PC-3 (cell line): ENCODE measurements at places on chromosomes 16 and 17. TPM values are rescaled to one million over a fixed set of nuclear protein-coding genes. Genes with fewer than 3 reads are reported as not detected.

- no peaks in the 10 kb centered on the region for H3K27me3 ChIP-seq
- H3K4me3 ChIP-seq = no peak overlapping the region
- H3K36me3 ChIP-seq = peaks cover 5% of the 10 kb centered on the region; the same call in 1 of the 2 replicates
- no peak for DNase-seq
- no peaks in the 10 kb centered on the region for H3K4me1 ChIP-seq
Measured at GRCh38 chr17:57387575-57387974, 131.3 kb downstream of the MSI2 start.

DNA sequence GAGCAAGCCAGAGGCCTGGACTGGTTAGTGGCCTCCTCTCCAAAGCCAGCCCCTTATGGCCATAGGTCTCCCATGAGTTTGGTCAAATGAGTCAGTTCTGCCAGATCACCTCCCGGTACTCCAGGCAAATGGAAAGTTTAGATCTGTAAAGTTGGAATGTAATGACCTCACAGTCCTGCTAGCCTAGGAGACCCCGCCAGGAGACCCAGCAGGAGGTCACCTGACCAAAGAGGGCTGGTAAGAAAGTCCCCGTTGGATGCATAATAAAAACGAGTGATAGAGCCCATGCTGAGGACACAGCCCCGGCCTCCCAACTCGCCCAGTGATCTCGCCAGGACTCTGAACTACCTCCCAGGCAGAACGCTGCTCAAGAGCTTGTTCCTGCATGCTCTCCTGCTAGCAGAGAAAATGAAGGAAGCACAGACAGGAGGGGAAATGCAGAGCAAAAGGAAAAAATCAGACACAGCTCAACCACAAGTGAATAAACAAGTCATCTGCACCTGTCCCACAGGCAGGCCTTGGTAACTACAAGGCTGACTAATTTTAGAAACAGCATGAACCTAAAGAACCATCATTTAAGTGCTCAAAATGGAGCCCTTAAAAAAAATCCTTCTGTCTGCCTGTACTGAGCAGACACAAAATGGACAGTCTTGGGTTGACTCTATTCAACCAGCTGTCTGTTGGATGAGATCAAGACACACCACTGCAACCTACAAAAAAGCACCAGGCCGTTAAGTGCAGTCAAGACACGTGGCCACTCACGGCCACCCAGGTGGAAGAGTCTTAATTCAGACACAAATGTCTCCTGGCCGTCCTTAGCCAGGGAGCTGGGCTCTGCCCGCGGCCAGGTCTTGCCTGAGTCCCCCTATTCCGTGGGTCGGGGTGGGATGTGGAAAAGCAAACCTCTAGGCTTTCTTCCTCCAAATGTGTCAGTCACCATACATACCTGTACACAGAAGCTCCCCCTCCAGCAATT is 9.2 kb downstream of the CDIP1 start:
- H3K4me3 ChIP-seq = no peak overlapping the region
- H3K27me3 ChIP-seq = no peaks in the 10 kb centered on the region
- DNase-seq = no peak
- H3K36me3 ChIP-seq = no peaks in the 10 kb centered on the region
- H3K4me1 ChIP-seq = no peaks in the 10 kb centered on the region

ZFHX3 gene
- 3.5 and 4.5 TPM in 2 replicates for total RNA-seq

- H3K36me3 ChIP-seq = no peaks in the 10 kb centered on the region
- no peak overlapping the region for H3K27ac ChIP-seq
- DNase-seq = no peak
- no peaks in the 10 kb centered on the region for H3K4me1 ChIP-seq
- no peak overlapping the region for H3K4me3 ChIP-seq
- H3K27me3 ChIP-seq = no peaks in the 10 kb centered on the region
Measured at GRCh38 chr16:77856438-77857160, 68.2 kb downstream of the VAT1L start.

FOXO3B gene
- total RNA-seq = 3.5 and 4.4 TPM in 2 replicates

- no peaks in the 10 kb centered on the region for H3K36me3 ChIP-seq
- no peak overlapping the region for H3K27ac ChIP-seq
- H3K4me3 ChIP-seq = no peak overlapping the region
- no peak for DNase-seq
- H3K27me3 ChIP-seq = no peaks in the 10 kb centered on the region
Measured at GRCh38 chr17:29210879-29211278, 30.7 kb upstream of the MYO18A start.

DNA sequence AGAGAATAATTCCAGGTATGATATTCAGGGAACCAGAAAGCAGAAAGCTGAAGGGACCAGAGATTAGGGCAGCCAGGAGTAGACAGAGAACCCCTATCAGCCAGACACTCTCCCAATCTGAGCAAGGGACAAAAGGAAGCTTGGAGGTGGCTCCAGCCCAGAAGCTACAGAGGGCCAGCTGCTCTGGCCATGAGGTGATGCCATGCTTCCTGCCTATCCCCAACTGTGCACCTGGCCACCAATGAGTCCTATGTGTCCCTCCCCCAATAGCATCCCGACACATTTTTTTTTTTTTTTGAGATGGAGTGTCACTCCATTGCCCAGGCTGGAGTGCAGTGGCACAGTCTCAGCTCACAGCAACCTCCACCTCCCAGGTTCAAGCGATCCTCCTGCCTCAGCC is 30.0 kb downstream of the NSMCE1 start:
- no peaks in the 10 kb centered on the region for H3K27me3 ChIP-seq
- H3K27ac ChIP-seq = no peak overlapping the region
- H3K36me3 ChIP-seq = no peaks in the 10 kb centered on the region
- DNase-seq = no peak

DNA sequence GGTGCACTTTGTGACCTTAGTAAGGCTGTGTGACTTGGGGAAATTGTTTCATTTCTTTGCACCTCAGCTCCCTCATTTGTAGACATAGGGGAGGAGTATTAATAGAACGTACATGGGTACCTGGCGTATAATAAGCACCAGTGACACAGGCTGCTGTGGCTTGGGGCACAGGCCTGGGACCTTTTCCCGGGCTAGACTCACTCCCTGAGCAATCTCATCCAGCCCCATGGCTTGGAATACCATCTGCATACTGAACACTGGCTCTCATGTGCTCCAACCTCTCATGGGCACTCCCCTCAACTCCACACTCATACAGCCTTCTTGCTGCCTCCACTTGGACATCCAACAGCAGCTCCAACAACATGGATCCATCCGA is 41.0 kb upstream of the MRPS23 start:
- H3K27me3 ChIP-seq = no peaks in the 10 kb centered on the region
- no peak for DNase-seq
- H3K4me1 ChIP-seq = peaks cover 61% of the 10 kb centered on the region
- H3K4me3 ChIP-seq = no peak overlapping the region

SCIMP gene
- total RNA-seq = not detected in 2 replicates

DNA sequence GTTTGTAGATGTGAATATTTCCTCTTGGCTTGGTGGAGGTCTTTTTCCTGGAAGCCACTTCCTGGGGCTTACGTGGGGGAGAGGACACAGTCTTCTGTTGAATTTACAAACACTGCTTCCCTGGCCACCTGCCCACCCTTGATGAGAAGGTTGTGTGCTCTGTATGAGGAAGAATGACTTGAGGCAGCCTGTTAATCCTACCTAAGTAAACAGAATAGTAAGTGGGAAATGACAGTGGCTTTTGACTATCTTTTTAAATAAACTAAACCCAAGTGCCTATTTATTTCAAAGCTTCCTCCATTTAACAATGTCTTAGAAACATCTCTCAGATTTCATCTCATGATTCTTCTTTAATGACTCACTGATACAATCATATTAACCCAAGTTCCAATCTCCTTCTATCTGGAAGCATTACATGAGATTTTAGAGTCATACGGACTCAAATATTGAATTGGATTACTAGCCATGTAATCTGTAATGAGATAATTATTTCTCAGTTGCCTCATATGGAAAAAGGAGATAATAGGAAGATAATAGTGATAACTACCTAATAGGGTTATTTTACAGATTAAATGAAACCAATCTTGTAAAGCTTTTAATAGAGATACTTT is 96.6 kb upstream of the SMIM36 start:
- no peak overlapping the region for H3K4me3 ChIP-seq
- H3K4me1 ChIP-seq = peaks cover 22% of the 10 kb centered on the region
- DNase-seq = peak; percentile 97
- H3K27ac ChIP-seq = no peak overlapping the region
- H3K36me3 ChIP-seq = no peaks in the 10 kb centered on the region
- H3K27me3 ChIP-seq = peaks cover 17% of the 10 kb centered on the region

GRCh38 chr17:68851890-68852289 is 103.3 kb downstream of the ABCA8 start:
- H3K4me3 ChIP-seq = no peak overlapping the region
- H3K27me3 ChIP-seq = no peaks in the 10 kb centered on the region
- no peaks in the 10 kb centered on the region for H3K4me1 ChIP-seq
- no peaks in the 10 kb centered on the region for H3K36me3 ChIP-seq
- no peak overlapping the region for H3K27ac ChIP-seq

DNA sequence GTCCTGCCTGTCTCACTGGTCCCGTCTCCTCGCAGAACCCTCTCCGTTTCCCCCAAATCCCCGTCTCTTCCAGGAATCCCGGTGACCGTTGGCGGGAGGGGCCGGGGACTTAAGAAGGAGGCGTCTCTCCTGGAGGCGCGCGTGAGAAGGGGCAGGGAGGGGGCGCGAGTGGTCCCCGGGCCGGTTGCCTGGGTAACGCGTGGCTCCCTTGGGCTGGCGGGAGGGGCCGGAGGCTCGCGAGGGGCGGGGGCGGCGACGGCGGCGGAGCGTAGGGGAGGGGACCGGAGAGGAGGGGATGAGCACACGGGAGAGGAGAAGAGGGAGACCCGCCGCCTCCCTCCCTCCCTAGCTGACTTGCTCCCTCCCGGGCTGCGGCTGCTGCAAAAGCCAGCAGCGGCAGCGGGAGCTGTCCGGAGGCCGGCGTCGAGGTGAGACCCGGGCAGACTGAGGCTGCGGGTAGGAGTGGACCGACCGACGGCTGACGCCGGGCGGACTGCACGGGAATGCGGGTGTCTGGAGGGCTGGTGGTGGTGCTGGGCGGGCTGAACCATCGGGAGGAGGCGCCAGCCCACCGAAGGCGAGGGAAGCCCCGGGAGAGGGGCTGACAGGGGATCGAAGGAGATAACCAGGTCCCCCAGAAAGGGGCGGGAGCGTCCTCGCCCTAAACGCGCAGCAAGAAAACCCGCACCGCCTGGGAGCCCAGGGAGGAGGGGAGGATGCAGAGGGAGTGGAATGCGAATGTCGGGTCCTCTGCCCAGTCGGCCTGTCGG is at the start of gene PRRT2:
Gene PRRT2, plus strand, starts transcription at position 298 of the 770 bp plus-strand sequence. CDS start 862 bp downstream, outside the sequence.
- H3K27me3 ChIP-seq = no peaks in the 10 kb centered on the region
- no peaks in the 10 kb centered on the region; the same call in 1 of the 2 replicates for H3K36me3 ChIP-seq
- peak; percentile 34 for DNase-seq
- peaks cover 38% of the 10 kb centered on the region for H3K4me1 ChIP-seq
- H3K4me3 ChIP-seq = peak within 1 kb of the TSS; percentile 83
- H3K27ac ChIP-seq = peak within 1 kb of the TSS; percentile 61

PABPN1L gene
- not detected in 2 replicates for total RNA-seq

GRCh38 chr17:82864713-82865248 is 25.0 kb upstream of the ZNF750 start:
- no peaks in the 10 kb centered on the region for H3K36me3 ChIP-seq
- H3K27me3 ChIP-seq = no peaks in the 10 kb centered on the region
- H3K4me3 ChIP-seq = no peak overlapping the region
- DNase-seq = no peak

DERL2 gene
- total RNA-seq = 18.1 and 38.7 TPM in 2 replicates

CSH1 gene
- not detected in 2 replicates for total RNA-seq

- no peak overlapping the region for H3K27ac ChIP-seq
- no peaks in the 10 kb centered on the region for H3K4me1 ChIP-seq
- H3K27me3 ChIP-seq = no peaks in the 10 kb centered on the region
- H3K36me3 ChIP-seq = peaks cover 4% of the 10 kb centered on the region; the same call in 1 of the 2 replicates
- H3K4me3 ChIP-seq = no peak overlapping the region
Measured at GRCh38 chr16:30972872-30973271, 12.1 kb upstream of the HSD3B7 start.

DNA sequence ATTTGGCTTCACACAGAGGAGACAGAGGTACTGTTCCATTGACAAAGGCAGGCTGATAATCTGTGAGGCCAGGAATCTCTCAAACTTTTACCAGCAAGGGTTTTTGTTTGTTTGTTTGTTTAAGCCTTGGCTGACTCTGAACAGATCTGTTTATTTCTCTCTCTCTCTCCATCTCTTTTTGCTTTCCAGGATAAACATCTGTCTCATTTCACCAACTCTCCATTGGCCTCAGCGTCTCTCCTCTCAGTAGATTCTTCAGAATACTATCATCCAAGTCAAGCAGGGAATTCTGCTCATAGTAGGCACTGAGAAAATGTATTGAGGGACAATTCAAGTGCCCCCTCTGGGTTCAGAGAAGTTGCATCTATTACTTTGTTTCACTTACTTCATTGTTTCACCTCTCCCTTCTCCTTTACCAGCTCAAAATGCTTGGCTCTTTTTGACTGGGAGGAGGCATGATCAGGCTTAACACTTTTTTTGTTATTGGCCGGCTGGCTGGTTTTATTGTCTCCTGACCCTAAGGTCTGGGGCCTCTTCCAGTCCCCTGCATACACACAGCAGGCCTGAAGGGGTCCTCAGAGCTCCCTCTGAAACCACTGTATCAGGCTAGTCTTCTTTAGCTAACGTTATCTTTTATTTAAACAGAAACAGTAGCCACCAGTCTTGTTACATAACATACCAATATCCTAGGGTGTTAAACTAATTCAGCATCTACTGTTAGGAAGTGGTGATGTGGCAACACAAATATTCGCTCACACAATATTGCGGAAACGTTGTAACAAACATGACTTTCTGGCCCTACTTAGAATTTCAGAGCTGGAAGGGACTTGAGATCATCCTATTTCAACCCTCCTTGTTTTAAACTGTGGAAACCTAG is 2.0 kb upstream of the YPEL2 start:
- peaks cover 21% of the 10 kb centered on the region for H3K4me1 ChIP-seq
- H3K4me3 ChIP-seq = no peak overlapping the region
- peak; percentile 78 for DNase-seq

- no peak overlapping the region for H3K4me3 ChIP-seq
- no peak overlapping the region for H3K27ac ChIP-seq
- H3K36me3 ChIP-seq = no peaks in the 10 kb centered on the region
- DNase-seq = no peak
- H3K27me3 ChIP-seq = no peaks in the 10 kb centered on the region
Measured at GRCh38 chr16:80913397-80913796, 93.3 kb downstream of the CMC2 start.

TVP23A gene
- not detected in 2 replicates for total RNA-seq

GRCh38 chr16:12763517-12763916 is 40.2 kb downstream of the CPPED1 start:
- H3K4me3 ChIP-seq = no peak overlapping the region
- no peak overlapping the region for H3K27ac ChIP-seq
- DNase-seq = no peak
- no peaks in the 10 kb centered on the region for H3K36me3 ChIP-seq
- H3K27me3 ChIP-seq = no peaks in the 10 kb centered on the region

- peak overlapping the region; percentile 88 for H3K4me3 ChIP-seq
- no peak for DNase-seq
- H3K27ac ChIP-seq = peak overlapping the region; percentile 81
- H3K36me3 ChIP-seq = no peaks in the 10 kb centered on the region
- H3K4me1 ChIP-seq = peaks cover 23% of the 10 kb centered on the region
Measured at GRCh38 chr16:69564845-69565670, 708 bp upstream of the NFAT5 start.

DNA sequence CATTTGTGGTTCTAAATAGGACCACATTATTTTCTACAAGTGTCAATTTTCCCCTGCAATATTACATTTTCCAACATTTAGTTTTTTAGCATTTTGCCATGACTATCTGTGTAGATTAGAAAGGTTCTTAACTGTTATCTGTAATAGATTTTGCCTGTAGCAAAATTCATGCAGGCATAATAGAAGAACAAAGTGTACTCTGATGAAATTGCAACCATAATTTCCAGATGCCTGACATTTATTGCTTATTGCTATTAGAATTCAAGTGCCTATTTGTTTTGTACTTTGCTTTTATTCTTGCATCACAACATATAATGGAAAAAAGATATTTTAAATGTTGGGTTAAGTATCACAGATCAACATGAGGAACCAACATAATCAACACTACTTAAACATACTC is 337.7 kb downstream of the TOX3 start:
- no peak overlapping the region for H3K4me3 ChIP-seq
- H3K27me3 ChIP-seq = no peaks in the 10 kb centered on the region
- H3K27ac ChIP-seq = no peak overlapping the region
- H3K4me1 ChIP-seq = no peaks in the 10 kb centered on the region
